C1 segment of cervical spinal cord (tissue), 14 donors: ENCODE measurements at places on chromosomes 1 and 21.

- DNase-seq = no peak
Observed at GRCh38 chr1:194640322-194640721, 1453.9 kb upstream of the B3GALT2 start.

DNA sequence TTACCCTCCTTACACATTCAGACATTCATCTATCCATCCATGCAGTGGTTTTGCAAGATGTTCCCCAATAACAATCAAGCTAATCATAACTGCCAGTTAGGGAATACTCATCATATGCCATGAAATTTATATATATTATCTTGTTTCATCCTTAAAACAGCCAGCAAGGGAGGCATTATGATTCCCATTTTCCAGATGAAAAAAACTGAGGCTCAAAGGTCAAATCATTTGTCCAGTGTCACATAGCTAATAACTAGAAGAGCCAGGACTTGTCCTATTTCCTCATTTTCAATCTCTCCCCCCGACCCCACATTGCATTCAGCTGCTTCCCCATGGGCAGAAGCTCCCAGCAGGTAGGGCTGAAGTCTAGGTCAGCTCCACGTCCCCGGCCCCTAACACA lies 7.0 kb upstream of the COL8A2 start:
- no peak for DNase-seq

DNA sequence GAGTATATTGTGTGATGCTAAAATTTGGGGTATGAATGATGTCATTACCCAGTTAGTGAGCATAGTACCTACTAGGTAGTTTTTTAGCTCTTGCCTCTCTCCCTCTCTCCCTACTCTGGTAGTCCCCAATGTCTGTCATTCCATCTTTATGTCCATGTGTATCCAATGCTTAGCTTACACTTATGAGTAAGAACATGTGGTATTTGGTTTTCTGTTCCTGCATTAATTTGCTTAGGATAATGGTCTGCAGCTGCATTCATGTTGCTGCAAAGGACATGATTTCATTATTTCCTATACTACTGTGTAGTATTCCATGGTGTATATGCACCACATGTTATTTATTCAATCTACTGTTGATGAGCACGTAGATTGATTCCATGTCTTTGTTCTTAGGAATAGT lies 54.4 kb upstream of the NEGR1 start:
- no peak for DNase-seq

DNA sequence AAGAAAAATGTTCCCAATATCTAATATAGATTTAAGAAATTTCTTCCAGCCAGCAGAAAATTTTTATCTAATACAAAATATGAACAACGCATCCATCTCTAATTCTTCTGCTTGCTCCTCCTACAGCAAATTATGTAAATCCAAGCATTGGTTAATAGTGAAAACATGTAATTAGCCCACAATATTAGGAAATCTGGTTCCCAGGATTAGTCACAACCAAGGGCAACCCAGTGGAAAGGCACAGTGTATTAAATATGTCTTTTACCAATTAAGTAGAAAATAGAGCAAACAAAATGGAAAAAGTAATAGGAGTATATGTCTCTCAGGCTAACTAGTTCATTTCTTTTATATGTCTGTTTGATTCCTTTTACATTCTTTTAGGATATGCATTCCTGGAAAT lies 59.4 kb upstream of the IFI44L start:
- no peak for DNase-seq

DNA sequence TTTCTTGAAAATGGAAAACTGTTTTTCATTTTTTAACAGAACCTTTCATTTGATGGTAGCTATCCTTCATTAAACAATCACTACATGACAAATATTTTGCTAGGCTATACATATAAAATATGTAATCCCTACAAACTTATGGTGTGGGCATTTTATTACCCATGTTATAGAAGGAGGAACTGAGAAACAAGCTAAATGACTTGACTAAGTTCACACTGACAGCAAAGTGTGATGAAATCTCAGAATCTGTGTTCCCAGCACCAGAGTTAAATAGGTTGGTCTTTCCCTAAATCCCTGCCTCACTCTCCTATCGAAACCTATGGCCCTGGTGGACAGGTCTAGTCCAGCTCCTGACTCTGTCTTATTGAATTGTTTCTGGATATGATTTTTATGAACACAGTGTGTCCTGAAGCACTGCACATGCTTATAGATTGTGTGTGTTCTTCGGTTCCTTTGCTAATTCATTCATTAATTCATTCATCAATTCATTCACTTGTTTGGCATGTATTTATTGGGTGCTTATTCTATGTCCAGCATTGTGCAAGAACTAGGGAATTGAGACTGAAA lies 301.0 kb downstream of the GRIK1 start:
- no peak for DNase-seq
